ENCODE measurements at places on chromosomes 11 and 22.

DNA sequence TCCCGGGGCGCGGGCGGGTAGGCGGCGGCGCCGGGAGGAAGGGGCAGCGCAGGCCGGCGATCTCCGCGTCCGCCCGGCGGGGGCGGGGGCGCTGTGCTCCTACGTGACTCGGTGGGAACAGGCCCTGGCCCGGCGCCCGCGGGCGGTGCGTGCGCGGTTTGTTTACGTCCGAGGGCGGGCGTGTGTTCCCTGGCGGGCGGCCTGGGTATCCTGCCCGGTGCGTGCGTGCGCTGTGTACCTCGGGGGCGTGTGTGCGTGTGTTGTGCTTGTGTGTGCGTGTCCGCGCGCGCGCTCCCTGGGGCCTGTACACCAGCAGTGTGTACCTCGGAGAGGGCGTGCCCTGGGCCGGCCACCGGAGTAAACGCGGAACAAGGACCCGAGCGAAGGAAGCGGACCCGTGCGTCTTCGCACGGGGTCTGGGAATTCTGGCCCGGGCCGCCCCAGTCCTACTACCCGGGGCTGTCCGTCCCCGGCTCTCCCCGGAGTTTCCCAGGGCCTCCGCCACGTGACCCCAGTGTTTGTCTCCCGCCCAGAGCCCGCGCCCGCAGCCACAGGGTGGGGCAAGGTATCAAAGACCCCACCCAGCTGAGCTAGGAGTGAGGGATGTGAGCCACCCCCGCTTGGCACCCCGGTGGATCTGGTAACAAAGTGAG is 769 bp downstream of the MAFF start:
- peak; percentile 73 for DNase-seq

- no peak for DNase-seq
Observed at GRCh38 chr11:22901603-22902002, 41.3 kb upstream of the CCDC179 start.

DNA sequence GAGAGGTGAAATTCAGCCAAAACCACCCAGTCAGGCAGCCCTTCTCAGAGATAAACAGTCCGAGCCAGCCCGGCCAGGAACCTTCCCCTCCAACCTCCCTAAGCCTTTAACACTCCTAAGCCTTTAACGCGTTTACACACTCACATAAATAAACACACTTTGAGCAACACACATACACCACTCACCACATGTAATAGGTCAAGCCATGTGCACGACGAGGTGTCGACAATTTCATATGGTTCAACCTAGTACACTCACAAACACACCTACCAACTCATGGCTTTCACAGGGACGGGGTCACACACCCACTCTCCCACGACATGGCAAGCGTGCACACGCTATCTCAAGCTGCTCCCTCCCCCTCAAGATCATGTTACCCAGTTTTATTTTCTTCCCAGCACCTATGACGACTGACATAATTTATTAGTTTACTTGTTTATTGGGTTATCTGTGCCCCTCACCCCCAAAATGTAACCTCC is 15.5 kb downstream of the SLC43A1 start:
- DNase-seq: no peak

- no peak for DNase-seq
Observed at GRCh38 chr11:134228625-134229024, 4.2 kb downstream of the VPS26B start.

GRCh38 chr11:124219126-124219525 is 21.8 kb upstream of the OR8G1 start:
- DNase-seq: no peak

All from trophoblast cell (in vitro differentiated cells and primary cell).